ENCODE measurements at places on chromosomes 7 and 10.

DNA sequence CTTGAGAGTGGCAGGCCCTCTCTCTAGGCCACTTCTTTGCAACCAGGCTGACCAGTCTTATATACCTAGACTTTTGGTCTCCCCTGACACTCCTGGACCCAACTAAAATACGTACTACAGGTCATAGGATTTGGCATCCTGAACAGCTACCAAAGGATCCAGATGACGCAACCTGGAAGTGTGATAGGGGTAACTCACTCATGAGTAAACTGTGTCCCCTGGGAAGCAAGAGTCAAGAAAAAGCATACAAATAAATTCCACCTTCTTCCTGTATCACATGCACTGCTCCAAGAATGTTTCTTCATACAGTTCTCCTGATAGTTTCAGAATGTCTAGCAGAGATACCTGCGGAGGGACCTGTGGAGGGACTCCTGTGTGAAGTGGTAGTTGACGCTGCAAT lies 172.3 kb downstream of the MDFIC start:
- DNase-seq: no peak

DNA sequence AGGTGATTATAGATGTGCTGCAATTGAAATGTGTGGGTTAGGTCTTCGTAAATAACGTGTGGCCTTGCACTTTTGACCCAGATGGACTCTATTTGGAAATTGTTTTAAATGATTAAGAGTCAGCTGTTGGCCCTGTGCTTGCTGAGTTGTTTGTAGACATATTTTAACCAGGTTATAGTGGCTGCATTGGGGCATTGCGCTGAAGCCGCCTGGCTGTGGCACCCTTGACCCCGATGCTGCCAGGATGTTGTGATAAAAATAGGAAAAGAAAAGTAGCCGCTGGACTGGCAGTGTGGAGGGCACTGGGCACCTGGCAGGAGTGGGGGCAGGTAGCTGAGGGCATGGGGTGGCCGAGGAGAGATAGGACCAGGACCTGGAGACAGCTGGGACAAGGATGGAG lies 13.4 kb downstream of the LRRC27 start:
- no peak for DNase-seq

DNA sequence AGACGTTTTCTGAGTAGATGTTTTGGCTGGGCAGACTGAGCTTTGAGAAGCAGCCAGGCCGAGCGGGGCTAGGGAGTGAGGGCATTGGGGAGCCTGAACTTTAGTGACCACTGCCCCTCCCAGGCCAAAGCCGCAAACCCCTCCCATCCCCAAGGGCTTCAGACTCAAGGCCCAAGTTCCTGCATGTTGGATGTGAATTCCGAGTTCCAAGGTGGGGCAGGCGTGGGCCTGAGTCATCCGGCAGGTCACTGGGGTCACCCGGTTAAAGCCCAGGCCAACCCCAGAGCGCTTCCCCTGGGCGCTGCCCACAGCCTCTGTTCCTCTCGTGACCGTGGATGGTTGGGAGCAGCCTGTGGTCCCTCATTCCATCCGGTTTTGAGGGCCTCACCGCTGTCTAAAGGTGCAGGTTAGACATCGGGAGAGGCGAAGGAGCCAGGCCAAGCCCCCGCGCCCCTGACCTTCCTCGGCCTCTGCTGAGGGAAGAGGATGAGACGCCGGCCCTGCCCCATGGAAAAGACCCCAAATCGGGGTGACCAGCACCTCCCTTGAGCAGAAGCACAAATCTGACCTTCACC lies 6.9 kb upstream of the PDGFA start:
- no peak for DNase-seq

DNA sequence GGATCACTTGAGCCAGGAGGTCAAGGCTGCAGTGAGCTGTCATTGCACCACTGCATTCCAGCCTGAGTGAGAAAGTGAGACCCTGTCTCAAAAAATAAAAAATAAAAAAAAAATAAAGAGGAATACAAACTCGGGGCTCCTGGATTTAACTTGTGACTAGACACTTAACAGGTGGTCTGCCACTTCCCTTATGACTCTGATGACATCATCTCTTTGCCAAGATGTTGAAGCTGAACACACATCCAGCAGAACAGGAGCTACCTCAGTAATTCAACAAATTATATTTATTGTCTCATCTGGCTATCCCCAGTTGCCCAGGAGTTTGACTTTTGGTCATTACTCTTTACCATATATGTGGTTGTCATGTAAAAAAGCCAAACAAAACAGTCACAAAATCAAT lies 35.3 kb downstream of the NEUROD6 start:
- no peak for DNase-seq

DNA sequence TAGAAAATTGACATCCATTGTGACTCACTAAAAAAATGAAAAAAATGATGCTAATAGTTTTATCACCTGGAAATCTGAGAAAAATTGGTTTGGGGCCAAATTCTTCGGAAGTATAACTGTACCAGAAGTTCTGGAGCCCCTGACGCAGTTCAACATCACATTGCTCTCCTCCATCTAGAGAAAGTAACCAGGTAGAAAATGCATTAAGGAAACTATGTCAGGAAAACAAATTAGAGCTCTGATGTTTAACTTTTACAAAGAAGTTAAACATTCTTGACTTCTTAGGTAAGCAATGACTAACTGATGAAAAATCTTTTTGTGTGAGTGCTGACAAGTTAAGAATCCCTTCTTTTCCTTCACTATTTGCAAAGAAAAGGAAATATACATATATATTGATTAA lies 61.1 kb upstream of the TMEM196 start:
- DNase-seq: no peak

DNA sequence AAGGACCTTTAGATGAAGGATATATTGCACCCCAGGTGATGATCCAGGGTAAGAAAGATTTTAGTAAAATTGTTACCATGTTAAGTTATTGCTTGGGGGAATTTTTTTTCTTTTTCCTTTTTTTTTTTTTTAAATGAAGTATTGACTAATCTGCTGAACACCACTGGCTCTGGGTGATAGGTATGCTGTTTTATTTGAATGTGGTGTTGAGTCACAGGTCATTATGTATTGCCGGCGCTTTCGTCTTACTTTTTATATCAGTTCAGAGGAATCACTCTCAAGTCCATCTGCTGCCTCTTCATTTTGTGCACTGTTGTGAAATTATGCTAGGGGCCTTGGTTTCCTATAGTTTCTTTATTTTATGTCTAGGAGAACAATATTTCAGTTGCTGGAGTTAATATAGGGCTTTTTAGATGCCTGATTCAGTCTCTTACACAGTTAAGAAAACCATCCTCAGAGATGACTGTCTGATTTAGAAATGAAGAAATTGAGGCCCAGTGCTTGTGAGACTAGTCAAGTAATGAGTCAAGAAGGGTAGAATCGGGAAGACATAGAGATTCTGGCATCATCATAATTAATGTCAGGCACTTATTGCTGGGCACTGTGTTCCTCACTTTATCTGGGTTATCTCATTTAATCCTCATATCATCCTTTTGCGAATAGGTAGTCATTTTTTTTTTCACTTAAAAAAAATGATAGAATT lies 38.7 kb downstream of the NRF1 start:
- DNase-seq: no peak

DNA sequence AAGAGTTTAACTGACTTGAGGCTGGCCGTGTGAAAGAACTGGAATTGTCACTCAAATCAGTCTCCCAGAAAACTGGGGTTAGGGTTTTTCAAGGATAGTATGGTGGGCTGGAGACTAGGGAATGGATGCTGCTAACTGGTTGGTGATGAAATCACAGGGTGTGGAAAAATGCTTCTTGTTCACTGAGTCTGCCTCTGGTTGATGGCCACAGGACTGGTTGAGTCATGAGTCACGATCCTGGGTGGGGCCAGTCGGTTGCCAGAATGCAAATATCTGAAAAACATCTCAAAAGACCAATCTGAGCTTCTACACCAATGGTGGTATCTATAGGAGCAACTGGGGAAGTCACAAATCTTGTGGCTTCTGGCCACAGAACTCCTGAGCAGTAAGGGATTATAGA lies 16.3 kb upstream of the BAMBI start:
- DNase-seq: no peak

- no peak for DNase-seq
Observed at GRCh38 chr7:80884511-80885195, 34.2 kb downstream of the SEMA3C start.

- DNase-seq: no peak
Observed at GRCh38 chr7:103851357-103851756, 138.1 kb downstream of the RELN start.

GRCh38 chr7:6106140-6106904 lies 75.1 kb downstream of the ANKRD61 start:
- peak; percentile 60 for DNase-seq

All from CD4-positive, alpha-beta T cell treated with Interleukin-12 subunit alpha and Interleukin-12 subunit beta, for 1 hour (primary cell).